ENCODE measurements at places on chromosomes 13 and 19. TPM values are rescaled to one million over a fixed set of nuclear protein-coding genes. Genes with fewer than 3 reads are reported as not detected.

TDRD3 gene
- 72.6 TPM for total RNA-seq

HOOK2 gene
- 10.5 TPM for total RNA-seq

ZNF699 gene
- total RNA-seq, result 4.2 TPM

ZNF570 gene
- total RNA-seq, result 6.9 TPM

CGB8 gene
- total RNA-seq, result not detected

ZNF738 gene
- 3.1 TPM for total RNA-seq

LENG9 gene
- 17.8 TPM for total RNA-seq

TPT1 gene
- total RNA-seq, result 2,003 TPM

PTH2 gene
- not detected for total RNA-seq

ZSWIM9 gene
- 3.1 TPM for total RNA-seq

SIGLEC5 gene
- not detected for total RNA-seq

PSG1 gene
- not detected for total RNA-seq

CYP4F2 gene
- total RNA-seq, result not detected
